ENCODE measurements at places on chromosomes 13 and 19. TPM values are rescaled to one million over a fixed set of nuclear protein-coding genes. Genes with fewer than 3 reads are reported as not detected.

Gene SHC2
- 41.5 TPM for total RNA-seq

Gene SIGLEC7
- 36.4 TPM for total RNA-seq

Gene PCDH17
- 140 TPM for total RNA-seq

Gene MUC16
- 0.14 TPM for total RNA-seq

Gene ZBTB7A
- total RNA-seq, result 55.3 TPM

Gene ICAM3
- 147 TPM for total RNA-seq

DNA sequence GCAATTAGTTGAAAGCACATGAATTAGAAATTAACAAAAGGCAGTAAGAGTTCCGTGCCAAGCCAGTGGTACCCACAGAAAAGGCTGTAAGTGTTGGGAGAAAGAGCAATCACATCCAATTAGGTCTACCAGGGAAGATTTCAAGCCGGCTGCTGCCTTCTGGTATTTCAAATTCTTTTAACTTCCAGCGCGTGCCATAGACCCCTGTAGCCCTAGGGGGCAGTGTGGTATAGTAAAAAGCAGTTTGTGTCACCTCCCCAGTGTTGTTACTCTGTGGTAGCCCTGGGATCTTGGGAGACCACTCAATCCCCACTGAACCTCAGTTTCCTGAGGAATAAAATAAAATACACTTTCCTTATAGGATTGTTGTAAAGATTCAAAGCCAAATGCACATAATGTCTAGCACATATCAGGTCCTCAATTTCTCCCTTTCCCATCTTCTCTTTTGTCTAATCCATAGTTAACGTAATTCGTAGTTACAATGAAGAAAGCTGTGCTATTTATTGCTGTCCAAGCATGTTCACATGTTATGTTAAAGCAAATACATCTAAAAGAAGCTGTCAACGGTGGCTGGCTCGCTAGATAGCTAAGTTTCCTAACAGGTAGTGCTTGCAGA is 230.2 kb downstream of the TDRD3 start:
- no peaks in the 10 kb centered on the region for H3K27me3 ChIP-seq
- DNase-seq, result no peak
- H3K4me3 ChIP-seq, result no peak overlapping the region
- H3K27ac ChIP-seq, result no peak overlapping the region

DNA sequence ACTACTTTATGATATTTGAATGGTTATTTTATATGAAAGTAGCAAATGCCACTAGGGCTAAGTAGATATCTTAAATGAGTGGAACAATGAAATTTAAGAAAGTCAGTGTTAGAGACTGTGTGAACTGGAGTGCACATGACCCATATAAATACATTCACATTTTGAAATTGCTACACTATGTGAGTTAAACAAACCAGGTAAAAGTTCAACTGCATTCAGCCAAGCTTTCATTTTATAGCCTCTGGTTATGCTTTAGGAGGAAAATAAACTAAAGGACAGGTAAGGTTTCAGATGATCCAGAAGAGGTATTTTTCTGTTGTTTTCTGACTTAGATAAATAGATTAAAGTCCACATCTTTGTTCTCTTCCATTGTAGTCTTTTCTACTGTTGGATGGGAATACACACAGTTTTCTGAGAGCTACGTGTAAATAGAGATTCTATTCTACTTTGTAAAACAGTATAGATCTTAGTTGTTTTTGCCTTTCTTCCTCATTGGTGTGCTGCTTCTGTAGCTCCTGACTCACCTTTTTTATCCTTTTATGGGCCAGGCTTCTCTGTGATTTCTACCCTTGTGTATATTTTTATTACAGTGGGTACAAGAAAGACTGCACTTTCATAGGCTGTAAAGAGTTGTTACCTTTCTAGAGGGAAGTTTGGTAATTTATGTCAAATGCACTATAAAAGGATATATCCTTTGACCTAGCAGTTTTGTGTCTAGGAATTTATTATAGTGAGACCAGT is 54.6 kb upstream of the KCTD4 start:
- H3K36me3 ChIP-seq, result peaks cover 22% of the 10 kb centered on the region
- H3K27ac ChIP-seq, result no peak overlapping the region
- no peaks in the 10 kb centered on the region for H3K4me1 ChIP-seq
- H3K27me3 ChIP-seq, result no peaks in the 10 kb centered on the region

DNA sequence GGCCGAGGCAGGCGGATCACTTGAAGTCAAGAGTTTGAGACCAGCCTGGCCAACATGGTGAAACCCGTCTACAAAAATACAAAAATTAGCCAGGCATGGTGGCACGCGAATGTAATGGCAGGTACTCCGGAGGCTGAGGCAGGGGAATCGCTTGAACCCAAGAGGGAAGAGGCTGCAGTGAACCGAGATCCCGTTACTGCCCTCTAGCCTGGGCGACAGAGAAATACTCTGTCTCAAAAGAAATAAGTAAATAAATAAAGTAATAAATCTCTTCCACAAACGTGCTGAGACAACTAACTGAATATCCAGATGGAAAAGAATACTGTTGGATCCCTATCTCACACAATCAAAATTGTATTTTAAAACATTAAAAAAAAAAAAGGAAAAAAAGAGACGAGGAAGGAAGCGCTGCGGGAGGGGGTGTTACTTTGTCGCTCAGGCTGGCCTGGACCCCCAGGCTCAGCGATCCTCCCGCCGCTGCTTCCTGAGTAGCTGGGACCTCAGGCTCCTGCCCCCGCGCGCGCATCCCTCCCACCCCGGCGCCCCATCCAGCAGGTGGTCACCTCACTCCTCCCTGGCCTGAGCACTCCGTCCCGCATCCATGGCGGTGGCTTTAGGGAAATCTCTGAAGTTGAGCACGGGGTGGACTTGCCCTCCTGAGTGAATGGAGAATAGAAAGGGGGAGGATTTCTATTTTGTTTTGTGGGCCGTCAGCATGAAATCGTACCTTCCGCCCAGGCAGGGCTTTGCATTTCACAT is 628 bp upstream of the ZNF813 start:
- peaks cover 5% of the 10 kb centered on the region for H3K36me3 ChIP-seq
- peak overlapping the region; percentile 88 for H3K27ac ChIP-seq
- peak overlapping the region; percentile 63 for H3K4me3 ChIP-seq
- no peaks in the 10 kb centered on the region for H3K27me3 ChIP-seq

GRCh38 chr19:10976131-10976892 is 15.5 kb downstream of the SMARCA4 start:
- no peak for DNase-seq
- no peaks in the 10 kb centered on the region for H3K27me3 ChIP-seq
- H3K4me3 ChIP-seq, result no peak overlapping the region
- H3K27ac ChIP-seq, result peak overlapping the region; percentile 65
- H3K36me3 ChIP-seq, result peaks cover 12% of the 10 kb centered on the region

GRCh38 chr19:10292206-10292788 is 2.5 kb downstream of the ICAM5 start:
- no peaks in the 10 kb centered on the region for H3K36me3 ChIP-seq
- H3K4me3 ChIP-seq, result peak overlapping the region; percentile 51
- no peak overlapping the region for H3K27ac ChIP-seq

GRCh38 chr13:33744589-33745369 is 73.2 kb upstream of the RFC3 start:
- H3K27ac ChIP-seq, result peak overlapping the region; percentile 54
- H3K27me3 ChIP-seq, result peaks cover 9% of the 10 kb centered on the region
- no peak overlapping the region for H3K4me3 ChIP-seq
- no peaks in the 10 kb centered on the region for H3K36me3 ChIP-seq

GRCh38 chr19:47618771-47619170 is 9.8 kb downstream of the BICRA start:
- no peaks in the 10 kb centered on the region for H3K36me3 ChIP-seq
- no peak overlapping the region for H3K4me3 ChIP-seq
- H3K4me1 ChIP-seq, result peaks cover 30% of the 10 kb centered on the region
- no peaks in the 10 kb centered on the region for H3K27me3 ChIP-seq

GRCh38 chr13:46168341-46168740 is 13.6 kb downstream of the LCP1 start:
- peak; percentile 81 for DNase-seq
- H3K4me3 ChIP-seq, result no peak overlapping the region
- H3K27ac ChIP-seq, result peak overlapping the region; percentile 72

DNA sequence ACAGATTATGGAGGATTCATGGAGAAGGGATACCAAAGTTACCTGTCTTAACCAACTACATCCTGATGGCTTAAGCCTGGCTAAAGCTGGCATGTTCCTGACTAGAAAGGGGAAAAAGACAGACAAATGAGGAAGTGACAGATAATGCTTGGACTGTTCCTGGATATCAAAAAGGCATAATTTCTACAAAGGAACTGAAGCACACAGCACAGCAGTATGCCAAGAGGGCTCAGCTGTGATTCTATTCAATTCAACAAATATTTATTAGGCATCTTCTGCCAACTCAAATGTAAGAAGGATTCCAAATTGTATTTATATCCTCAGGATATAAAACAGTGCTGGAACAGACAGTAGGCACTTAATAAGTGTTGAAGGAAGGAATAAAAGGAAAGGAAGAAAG is 59.5 kb downstream of the KLF12 start:
- no peaks in the 10 kb centered on the region for H3K27me3 ChIP-seq
- no peaks in the 10 kb centered on the region for H3K36me3 ChIP-seq
- peaks cover 10% of the 10 kb centered on the region for H3K4me1 ChIP-seq
- no peak for DNase-seq
- H3K27ac ChIP-seq, result no peak overlapping the region
- H3K4me3 ChIP-seq, result no peak overlapping the region

DNA sequence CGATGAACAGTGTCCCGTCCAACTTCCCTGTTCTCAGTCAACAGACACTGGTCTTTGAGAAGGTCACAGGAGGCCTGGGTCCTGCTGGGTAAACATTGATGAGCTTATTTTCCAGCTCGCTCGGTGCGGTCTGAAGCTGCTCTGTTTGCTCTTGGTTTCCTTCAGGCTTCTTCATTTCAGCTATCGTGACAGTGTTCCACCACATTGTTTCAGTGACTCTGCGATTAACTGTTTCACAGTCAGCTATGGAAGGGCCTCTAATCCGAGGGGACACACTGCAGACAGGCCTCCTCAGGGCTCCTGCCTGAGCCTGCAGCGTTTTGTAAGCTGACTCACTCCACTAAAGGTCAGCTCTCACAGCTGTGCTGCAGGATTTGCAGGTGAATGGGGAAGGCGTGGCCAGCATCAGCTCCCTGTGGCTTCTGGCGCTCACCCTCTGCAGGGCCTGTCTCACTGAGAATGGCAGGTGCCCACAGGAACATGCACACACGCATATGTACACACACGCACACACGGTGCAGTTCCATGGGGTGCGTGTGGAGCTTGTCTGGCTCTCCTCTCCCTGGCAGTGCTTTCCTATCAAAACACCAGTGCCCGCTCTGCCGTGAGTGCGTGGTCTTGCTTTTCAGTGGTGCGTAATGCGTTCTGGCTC is 62.9 kb upstream of the MCF2L start:
- H3K36me3 ChIP-seq, result no peaks in the 10 kb centered on the region
- DNase-seq, result no peak
- no peak overlapping the region for H3K4me3 ChIP-seq
- H3K27ac ChIP-seq, result no peak overlapping the region
- H3K27me3 ChIP-seq, result peaks cover 5% of the 10 kb centered on the region
- H3K4me1 ChIP-seq, result peaks cover 20% of the 10 kb centered on the region

DNA sequence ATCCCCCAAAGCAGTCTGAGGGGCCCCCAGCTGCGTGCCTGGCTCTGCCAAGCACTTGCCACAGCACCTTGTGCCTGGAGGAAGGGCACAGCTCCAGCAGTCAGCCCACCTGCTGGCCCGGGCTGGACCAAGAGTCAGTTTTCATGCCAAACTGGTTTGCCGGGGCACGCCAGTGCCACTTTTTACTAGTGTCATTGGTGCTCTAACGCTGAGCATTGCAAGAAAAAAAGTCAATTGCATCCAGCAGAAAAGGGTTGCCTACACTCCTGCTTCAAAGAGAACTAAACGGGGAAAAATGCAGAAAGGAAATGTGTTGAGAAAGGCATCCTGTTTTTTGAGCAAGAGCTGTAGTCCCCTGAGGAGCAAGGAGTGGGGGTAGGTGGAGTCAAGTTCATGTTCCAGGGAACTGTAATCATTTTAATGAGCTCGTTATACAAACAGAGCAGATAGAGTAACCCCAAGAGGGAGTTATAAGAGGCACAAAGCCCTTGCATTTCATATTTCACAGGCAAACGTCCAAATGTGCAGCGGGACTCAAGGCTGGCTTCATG is 68.4 kb downstream of the F2RL3 start:
- no peaks in the 10 kb centered on the region for H3K4me1 ChIP-seq
- no peak for DNase-seq
- no peak overlapping the region for H3K27ac ChIP-seq
- H3K4me3 ChIP-seq, result no peak overlapping the region

DNA sequence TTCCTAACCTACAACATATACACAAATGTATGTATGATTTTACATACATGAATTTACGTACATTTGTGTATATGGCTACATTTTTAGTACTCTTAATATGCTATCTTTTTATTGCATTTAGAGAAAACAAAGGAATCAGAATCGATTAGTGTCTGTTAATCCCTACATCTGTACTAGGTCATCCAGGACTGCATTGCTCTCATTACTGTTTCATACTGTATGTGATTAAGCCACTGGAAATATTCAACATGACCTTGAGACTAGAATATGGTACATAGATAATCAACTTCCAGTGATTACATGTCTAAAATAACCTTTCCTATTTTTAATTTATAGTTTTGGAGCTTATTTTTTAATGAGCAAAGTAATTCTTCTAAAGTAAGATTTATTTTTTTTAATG is 5.3 kb upstream of the MAB21L1 start:
- H3K27me3 ChIP-seq, result peaks cover 14% of the 10 kb centered on the region
- no peaks in the 10 kb centered on the region for H3K36me3 ChIP-seq
- H3K4me1 ChIP-seq, result no peaks in the 10 kb centered on the region
- no peak overlapping the region for H3K27ac ChIP-seq
- H3K4me3 ChIP-seq, result no peak overlapping the region

DNA sequence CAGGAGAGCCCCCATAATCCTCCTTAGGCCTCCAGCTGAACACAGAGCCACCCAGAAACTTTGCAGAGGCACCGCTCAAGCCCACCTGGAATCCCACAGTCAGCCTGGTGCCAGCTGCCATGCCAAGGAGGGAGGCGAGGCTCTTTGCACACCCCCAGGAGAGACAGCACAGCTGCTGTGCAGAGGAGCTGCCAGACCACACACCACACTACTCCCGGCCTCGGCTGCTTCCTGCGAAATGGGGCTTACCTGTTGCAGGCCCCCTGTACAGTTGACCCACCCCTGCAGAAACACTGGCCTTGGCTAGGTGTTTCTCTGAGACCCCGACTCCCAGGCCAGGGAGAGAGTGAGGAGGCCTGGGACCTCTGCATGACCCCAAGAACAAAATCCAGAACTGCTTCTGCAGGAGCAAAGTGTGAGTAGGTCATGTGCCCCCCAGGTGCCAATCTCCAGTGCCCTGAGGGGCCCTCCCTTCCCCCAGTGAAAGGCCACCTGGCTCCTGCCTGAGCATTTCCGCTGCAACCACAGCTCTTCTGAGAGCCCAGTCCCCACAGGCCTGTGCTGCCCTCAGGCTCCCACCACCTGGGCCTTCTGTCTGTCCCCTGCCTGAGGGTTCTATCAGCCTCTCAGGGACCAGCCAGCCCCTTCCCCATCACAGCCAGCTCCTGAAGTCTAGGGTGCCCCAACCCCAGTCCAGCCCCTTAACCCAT is 580.4 kb downstream of the UQCRFS1 start:
- H3K27me3 ChIP-seq, result no peaks in the 10 kb centered on the region
- no peak overlapping the region for H3K4me3 ChIP-seq
- H3K36me3 ChIP-seq, result no peaks in the 10 kb centered on the region

DNA sequence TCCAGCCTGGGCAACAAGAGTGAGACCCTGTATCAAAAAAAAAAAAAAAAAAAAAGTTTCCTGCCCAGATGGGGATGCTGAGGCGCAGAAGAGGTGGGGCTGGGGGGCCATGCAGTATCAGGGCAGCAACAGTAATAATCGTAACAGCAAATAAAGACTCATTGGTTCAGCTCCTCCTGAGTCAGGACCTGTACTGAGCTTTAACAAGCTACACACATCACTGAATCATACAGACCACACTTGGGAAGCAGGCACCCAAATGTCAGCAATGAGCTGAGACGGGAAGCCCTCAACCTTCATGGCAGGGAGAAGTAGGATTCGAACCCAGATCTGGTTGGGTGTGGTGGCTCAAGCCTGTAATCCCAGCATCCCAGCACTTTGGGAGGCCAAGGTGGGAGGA is 10.6 kb upstream of the DPF1 start:
- no peak overlapping the region for H3K4me3 ChIP-seq
- H3K27me3 ChIP-seq, result peaks cover 20% of the 10 kb centered on the region
- no peak for DNase-seq
- H3K36me3 ChIP-seq, result no peaks in the 10 kb centered on the region
- H3K27ac ChIP-seq, result no peak overlapping the region
